ENCODE measurements at places on chromosomes 4 and X.

- no peak for DNase-seq
Measured at GRCh38 chr4:105710012-105710600, 1.5 kb downstream of the GSTCD start.

DNA sequence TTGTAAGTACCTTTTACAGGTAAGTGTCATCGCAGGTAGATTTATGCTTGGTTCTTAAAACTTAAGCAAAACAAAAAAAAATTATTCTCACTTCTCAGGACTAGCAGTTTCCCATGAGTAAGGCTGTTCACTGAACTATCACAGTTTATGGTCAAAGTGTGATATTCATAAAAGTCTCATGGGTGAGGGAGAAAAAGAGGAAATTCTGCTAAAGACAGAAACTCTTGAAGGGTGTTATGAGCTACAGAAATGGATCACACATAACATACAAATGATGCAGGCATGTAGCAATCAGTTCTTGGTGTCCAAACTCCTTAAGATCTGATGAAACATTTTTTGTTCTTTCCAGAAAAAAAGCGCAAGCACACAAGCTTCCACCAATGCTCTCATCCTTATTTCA is 8.5 kb downstream of the RAB9A start:
- DNase-seq, result no peak

GRCh38 chr4:138659037-138659811 is 356.4 kb upstream of the NOCT start:
- no peak for DNase-seq

DNA sequence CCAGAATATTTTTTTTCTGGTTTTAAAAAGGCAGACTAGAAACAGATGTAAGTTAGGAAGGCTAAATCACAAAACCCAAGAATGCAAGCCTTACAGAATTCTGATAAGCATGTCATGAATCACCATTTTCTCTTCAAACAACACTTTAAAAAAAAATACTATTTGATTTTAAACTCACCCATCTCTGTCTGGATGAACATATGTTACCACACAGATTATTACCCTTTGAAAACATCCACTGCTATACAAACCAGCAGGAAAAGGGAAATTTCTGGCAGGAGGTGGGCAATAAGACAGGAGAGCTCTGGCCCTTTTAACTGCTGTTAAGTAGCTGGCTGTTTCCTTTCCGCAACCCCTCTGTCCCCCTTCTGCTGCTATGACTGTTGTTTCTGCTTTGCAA is 317.7 kb upstream of the NOCT start:
- no peak for DNase-seq

DNA sequence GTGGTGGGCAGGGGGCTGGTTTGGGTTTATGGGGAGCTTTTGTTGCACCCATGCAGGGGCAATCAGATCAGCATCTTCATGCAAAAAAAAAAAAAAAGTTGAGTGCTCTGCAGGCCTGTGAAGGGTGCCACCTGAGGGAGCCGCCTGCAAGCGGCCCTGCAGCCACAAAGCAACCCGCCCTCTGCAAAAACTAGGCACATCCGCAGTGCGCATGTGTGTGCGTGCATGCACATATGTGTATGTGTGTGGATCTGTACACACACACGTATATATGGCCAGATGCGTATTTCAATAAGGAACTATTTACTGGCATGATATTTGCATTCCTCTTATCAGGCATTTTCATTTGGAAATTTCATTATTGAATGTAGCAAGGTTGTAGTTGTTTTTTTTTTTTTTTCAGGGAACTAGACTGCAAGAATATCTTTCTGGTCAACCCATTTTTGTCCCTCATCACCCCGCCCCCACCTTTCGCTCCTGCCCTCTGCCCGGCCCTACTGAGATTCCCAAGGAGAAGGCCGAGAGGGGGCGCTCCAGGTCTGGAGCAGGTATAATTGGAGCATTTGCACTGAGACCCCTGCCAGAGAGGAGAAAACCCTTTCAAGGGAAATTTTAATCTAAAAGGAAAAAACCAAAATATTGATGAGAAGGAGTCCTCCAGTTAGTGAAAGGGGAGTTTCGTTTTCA is 18.1 kb downstream of the CCNQ start:
- no peak for DNase-seq

- no peak for DNase-seq
Measured at GRCh38 chr4:119897260-119897659, 169.4 kb downstream of the MAD2L1 start.

DNA sequence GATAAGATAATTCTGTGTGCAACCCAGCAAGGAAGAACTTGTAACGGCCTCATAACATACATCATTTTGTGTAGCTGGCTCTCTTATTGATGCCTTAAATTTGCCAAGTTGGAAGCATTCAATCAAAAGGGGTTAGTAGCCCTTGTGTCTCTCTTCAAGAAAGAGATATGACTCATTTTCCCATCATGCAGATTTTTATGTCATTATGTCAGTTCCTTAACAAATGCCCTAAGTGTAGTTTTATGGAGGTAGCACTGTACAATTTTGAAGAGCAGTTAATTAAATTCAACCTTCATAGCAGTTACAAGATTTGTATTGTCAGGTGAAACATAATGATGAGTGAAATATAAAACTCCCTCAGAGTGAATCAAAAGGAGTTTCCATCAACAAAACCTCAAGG is 215.6 kb downstream of the GRIA3 start:
- no peak for DNase-seq

- DNase-seq, result no peak
Measured at GRCh38 chr4:38236003-38236402, 275.8 kb downstream of the PTTG2 start.
